ENCODE measurements at places on chromosomes 11 and 22. TPM values are rescaled to one million over a fixed set of nuclear protein-coding genes. Genes with fewer than 3 reads are reported as not detected.

DNA sequence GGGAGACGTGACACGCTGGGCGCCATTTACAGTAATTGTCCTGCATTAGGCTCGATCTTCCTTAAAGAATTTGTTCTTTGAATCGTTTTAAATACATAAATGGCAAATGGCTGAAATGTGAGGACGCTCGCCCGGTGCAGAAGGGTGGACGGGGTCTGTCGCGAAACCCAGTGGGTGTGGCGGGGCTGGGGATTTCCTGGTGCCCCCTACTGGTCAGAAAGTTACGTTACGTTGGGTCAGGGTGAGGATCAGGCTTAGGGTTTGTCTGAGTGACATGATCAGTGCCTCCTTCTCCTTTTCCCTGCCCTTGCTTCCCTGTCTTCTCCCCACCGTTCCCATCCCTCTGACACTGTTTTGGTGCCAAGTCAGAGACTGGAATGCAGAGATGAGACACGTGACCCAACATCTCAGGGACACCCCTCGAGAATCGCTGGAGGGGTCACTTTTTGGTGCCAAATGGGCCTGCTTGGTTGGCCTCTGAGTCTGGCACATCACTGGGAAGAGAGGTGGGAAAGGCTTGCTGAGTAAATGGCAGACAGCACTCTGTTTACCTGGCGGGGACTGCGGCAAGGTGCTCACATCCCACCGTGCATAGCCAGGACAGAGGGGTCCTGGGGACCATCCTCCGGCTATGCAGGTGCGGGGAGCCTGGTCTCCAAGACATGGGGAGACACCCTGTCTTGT is 1107.6 kb downstream of the BRD1 start:
- DNase-seq = peak; percentile 37

The NTM gene
- total RNA-seq = 92.8 TPM

- DNase-seq = peak; percentile 95
Measured at GRCh38 chr11:85941380-85941973, 86.3 kb downstream of the CCDC83 start.

The SPTBN2 gene
- total RNA-seq = 2.2 TPM

The PATE4 gene
- not detected for total RNA-seq

GRCh38 chr11:108929241-108929640 is 264.4 kb downstream of the DDX10 start:
- DNase-seq = peak; percentile 79

- DNase-seq = peak; percentile 45
Measured at GRCh38 chr22:39422101-39422500, 22.5 kb downstream of the TAB1 start.

The GLYAT gene
- total RNA-seq = not detected

GRCh38 chr11:117885777-117886176 is 9.3 kb upstream of the FXYD6 start:
- no peak for DNase-seq

Data from osteoblast (primary cell).